ENCODE measurements at places on chromosomes 6 and 20. TPM values are rescaled to one million over a fixed set of nuclear protein-coding genes. Genes with fewer than 3 reads are reported as not detected.

GRCh38 chr6:168823397-168824212, 382.6 kb downstream of the SMOC2 start:
- peak; percentile 40 for DNase-seq

DNA sequence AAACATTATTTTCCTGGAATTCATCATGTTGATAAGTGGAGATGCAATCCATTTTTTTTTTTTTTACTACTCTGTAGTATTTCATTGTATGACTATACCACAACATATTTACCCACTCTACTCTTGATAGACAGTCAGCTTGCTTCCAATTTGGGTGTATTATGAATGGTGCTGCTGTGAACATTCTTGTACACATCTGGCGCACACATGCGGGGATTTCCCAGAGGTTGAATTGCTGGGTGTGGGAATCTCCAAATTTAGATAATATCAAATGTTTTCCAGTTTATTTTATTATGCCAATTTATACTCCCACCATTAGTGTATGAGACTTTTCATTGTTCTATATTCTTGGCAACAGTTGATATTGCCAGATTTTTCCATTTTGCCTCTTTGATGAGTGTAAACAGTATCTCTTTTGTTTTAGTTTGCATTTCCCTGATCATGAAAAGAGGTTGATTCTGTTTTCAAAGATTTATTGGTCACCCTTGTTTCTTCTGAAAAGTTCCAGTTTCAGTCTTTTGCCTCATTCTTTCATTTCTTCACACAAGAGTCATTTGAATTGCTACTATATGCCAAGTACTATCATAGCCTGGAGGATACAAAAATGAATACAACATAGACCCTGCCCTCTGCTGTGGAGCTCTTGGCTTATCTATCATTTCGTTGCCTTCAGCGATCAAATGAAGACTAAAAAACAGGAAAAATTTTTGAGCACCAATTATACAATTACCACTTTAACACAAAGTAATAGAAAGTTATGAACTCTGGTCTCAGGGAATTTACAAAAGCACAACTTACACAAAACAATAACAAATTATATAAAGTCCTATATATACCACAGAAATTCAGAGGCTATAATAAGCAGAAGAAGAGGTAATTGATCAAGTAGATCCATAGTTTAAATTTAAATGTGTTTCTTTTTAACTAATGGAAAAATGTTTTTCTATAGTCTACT, 17.1 kb upstream of the NCOA7 start:
- DNase-seq = no peak

DNA sequence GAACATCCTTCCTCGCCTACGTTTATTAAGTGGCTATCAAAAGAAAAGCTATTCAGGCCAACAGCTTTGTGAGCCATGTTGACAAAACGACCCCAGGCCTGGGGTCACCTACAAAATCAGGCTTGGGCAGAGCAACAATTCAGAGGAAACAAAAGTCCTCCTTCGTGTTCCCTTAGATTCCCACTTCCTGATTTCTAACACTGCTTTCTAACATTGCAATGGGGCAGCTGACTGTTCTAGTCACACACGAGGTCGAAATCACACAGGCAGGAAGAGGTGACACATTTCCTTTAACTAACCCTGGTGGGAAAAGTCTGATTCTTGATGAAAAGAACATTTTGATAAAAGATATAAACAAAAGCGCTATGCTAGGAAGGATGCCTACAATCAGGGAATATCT, 31.9 kb downstream of the WDR27 start:
- DNase-seq = peak; percentile 69

DNA sequence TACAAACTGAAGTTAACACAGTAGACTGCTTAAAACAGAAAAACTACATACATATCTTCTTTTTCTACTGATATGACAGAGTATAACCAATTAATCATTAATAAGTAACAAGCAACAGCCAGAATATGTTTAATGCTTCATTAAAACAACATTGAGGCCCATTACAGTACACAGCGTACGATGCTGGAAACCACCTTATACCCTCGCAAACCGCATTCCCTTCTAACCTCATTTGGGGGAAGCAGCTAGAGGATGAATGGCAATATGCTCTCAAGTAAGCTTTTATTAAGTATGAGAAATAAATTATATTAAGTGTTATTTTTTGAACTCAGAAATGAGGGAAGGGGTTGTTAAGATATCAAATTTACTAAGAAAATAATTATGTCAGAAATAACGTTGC, 142.4 kb downstream of the GMDS start:
- DNase-seq = no peak

GRCh38 chr6:124330197-124330596, 526.5 kb downstream of the NKAIN2 start:
- DNase-seq = no peak

GRCh38 chr6:70549327-70549726, 17.4 kb upstream of the SDHAF4 start:
- no peak for DNase-seq

DNA sequence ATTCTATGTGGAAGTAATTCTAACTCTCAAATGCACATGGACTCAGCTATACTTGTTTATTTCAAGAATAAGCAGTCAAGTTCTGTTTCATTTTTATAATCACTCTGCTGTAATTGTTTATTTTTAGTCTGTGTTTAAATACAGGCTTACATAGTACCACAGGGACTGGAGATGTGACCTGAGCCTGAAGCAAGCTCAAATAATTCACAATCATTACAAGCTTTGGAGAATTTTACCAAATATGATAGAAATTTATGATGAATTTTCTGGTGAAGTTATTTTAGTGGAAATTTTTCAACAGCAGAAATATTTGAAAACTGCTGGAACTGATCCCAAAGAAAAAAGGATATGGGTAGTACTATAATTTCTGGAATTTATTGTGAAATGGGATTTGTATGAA, 41.6 kb upstream of the DSE start:
- DNase-seq = no peak

GRCh38 chr6:1612974-1613306, 3.2 kb downstream of the FOXC1 start:
- DNase-seq = peak; percentile 68

DNA sequence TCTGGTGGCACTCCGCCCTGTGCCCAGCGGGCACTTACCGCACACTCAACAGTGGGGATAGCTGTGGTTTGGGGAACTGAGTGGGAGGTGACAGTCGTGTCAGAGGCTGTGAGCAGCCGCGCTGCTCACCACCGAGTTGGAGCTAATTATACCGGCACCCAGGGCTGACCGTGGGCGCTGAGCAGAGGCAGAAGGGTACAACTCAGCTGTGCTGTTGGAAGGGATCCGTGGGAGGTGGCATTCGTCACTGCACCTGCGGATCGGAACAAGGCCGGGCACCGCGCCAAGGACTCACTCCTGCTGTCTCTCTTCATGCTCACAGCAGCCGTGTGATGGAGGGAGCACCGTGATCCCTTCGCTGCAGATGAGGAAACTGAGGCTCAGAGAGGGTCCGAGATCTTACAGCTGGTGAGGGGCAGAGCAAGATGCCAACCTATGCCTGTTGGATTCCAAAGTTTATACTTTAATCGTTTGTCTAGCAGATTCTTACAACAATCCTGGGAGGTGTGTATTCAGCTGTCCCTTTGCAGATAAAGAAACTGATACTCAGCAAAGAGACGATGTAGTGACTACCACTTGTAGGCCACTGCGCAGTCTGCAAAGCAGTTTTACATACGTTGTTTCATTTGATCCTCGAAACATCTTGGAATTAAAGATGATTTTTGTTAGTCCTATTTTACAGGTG, 713 bp upstream of the ELMO2 start:
- DNase-seq = peak; percentile 21

- DNase-seq = peak; percentile 21
Observed at GRCh38 chr6:151370509-151371078, 20.8 kb downstream of the ZBTB2 start.

DNA sequence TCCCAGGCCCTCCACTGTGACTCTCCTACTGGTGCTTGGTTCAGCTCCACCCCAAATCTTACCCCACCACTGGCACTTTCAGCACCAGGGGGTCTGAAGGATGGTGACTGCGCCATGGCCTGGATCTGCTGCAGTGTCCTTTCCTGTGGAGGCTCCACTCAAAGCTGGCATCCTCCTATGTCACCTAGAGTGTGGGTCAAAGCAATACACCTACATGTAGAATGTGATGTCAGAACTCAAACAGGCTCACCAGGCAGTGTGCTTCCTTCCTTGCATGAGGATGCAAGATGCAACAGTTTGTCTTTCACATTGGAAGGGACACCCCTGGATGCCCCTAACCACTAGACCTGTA, 32.8 kb upstream of the MICB start:
- no peak for DNase-seq

- DNase-seq = peak; percentile 91
Observed at GRCh38 chr20:47682028-47682783, 103.1 kb downstream of the SULF2 start.

DNA sequence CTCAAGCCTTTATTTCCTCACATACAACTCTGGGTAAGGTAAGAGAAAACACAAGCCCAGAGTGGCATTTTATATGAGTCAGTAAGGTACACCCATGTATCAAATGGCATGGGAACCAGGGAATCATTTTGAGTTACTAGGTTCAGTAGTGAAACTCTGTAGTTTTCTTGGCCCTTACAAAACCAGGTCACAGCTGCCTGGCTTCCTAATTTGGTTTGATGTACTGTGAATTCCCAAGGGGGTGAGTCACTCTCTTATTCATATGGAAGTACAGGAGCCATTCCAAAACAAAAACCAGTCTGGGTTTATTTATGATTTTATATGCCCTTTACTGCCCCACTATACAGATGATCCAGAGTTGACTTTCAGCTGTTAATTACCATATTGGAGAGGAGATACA, 70.7 kb downstream of the PDE7B start:
- no peak for DNase-seq

GRCh38 chr20:1287787-1288569, 21.9 kb downstream of the SNPH start:
- DNase-seq = no peak

DNA sequence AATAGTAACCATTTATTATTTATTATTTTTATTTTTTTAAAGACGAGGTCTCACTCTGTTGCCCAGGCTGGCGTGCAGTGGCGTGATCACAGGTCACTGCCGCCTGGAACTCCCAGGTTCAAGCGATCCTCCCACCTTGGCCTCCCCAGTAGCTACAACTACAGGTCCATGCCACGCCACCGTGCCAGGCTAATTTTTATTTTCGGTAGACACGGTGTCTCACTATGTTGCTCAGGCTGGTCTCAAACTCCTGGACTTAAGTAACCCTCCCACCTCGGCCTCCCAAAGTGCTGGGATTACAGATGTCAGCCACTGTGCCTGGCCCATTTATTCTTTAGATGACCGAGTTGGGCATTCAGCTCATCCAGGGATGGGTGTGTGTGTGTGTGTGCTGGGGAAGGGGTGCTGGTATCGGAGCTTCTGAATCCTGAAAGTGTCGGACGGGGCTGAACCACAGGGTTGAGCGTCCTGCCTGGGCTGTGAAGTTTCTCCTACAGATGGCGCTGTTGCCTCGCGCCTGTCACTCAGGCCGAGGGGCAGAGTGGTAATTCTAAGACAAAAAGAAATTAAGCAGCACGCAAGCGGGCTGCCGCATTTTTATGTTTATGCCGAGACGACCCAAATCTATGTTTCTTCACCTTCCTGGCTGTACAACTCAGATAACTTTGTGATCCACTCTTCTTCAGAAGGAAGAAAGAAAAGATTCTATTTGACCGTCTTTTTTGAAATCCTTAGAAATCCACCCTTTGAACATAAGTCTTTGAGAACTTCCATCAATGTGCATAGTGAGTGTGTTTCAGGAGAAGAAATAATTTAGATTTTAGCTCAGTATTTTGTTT, 252.8 kb downstream of the CDH26 start:
- peak; percentile 52 for DNase-seq

- peak; percentile 11 for DNase-seq
Observed at GRCh38 chr20:40197691-40198090, 491.3 kb downstream of the MAFB start.

GRCh38 chr6:37121556-37121955, 48.4 kb upstream of the PIM1 start:
- no peak for DNase-seq

DNA sequence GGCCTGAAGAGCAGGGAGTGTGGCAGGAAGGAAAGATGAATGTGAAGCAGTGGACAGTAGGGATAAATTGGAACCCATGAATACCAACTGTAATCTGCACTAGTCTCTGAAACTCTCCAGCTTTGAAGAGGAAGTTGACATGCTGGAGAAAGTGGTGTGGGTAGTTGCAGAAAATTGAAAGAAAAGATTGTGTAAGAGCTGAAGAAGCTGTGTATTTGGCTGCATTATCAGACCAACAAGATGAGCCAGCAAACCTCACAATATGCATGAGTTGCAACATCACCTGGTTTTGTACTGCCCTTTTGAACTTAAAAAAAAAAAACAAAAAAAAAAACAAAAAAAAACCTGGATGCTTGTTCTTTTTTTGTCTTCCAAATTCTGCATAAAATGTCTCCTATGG, 921.9 kb upstream of the EYS start:
- DNase-seq = peak; percentile 54

DNA sequence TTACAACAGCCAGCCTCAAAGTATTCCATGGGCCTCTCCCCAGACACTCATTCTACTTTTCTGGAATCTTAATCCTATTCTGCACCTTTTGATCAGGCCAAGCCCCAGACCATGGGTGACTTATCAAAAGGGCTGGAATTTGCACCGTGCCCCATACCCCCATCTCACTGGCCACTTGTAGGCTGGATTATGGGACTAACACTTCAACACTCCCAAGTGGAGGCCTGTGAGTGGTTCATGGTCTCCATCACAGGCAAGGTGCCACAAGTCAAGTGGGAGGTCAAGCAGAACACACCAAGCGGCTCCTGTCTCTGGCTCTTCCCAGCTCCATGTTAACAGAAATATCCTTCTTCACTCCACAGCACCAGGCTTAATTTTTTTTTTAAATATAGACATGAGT, 212.3 kb upstream of the HEY2 start:
- DNase-seq = peak; percentile 92

DNA sequence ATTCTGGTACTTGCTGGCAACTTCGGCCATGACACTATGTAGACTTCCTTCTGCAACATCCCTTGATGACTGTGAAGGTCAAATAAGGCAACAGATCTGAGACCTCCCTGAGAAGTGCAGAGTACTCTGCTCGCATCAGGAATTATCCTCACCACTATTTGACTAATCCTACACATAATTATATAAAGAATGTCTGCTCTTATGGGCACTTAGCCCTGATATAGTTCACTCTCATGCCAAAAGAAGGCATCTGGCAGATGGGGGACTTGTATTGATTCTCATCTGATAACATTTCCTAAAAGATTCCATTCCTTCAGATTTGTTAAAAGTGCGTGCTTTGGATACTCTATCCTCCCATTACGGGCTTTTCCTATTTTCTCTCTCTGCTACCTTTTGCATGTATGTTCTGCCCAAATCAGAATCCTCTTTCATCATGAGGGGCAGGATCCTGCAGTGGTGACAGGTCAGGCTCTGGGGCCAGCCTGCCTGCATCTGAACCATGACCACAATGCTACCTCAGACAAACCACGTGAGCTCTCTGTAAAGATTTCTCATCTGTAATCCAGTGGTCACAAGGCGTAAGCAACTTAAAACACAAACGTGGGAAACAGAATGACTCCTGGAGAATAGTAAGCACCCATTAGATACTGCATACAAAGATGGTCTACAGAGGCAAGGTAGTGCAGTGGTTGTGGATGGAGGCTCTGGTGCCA, 134.0 kb downstream of the GJA10 start:
- DNase-seq = no peak

Gene BPI
- not detected for total RNA-seq

Gene LINC00237
- total RNA-seq = not detected

Gene NMBR
- not detected for total RNA-seq

Gene MYMX
- total RNA-seq = 0.21 TPM

Gene PDYN
- total RNA-seq = 0.33 TPM

Gene OR2H1
- total RNA-seq = not detected

Gene B3GAT2
- total RNA-seq = 0.92 TPM

Gene CHRNA4
- 0.11 TPM for total RNA-seq
